ENCODE measurements at places on chromosomes 3 and 15. TPM values are rescaled to one million over a fixed set of nuclear protein-coding genes. Genes with fewer than 3 reads are reported as not detected.

DNA sequence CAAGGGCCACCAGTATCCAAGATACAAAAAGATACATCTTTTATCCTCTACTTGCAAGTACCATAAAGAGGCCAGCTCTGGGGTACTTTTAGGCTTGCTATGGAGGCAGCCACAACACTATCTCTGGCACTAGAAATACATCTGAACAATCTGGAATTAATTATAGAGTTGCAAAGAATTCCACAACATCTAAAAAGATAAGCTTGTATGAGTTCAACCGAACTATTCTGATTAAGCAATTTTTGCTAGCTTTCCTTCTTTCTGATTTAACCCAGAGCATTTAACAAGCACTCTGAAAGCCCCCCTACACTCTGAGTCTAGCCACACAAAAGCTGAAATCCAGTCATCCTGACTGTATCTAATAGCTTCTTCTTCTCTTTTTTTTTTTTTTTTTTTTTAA lies 95.4 kb downstream of the FRMD5 start:
- H3K27ac ChIP-seq, result no peak overlapping the region
- H3K4me3 ChIP-seq, result no peak overlapping the region
- no peaks in the 10 kb centered on the region for H3K27me3 ChIP-seq
- no peaks in the 10 kb centered on the region for H3K36me3 ChIP-seq

DNA sequence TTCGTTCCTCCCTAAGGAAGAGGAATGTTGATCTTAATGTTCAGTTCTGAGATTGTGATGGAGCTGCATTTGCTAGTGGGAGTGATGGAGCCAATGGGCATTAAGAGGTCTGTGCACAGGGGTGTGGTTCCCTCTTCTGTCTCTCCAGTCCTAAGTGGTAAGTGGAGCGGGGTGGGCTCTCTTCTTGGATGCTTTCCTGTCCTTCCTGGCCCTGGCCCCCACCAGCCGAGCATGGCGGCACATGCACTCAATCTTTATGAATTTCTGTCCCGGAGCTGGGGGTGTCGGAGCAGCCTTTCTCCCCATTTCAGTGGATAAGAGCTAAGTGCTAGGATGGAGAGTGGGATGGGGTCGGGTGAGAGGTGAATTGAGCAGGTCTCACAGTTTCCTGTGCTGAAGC lies 37.6 kb upstream of the ADCY5 start:
- no peak overlapping the region for H3K27ac ChIP-seq
- H3K4me3 ChIP-seq, result no peak overlapping the region
- DNase-seq, result no peak

DNA sequence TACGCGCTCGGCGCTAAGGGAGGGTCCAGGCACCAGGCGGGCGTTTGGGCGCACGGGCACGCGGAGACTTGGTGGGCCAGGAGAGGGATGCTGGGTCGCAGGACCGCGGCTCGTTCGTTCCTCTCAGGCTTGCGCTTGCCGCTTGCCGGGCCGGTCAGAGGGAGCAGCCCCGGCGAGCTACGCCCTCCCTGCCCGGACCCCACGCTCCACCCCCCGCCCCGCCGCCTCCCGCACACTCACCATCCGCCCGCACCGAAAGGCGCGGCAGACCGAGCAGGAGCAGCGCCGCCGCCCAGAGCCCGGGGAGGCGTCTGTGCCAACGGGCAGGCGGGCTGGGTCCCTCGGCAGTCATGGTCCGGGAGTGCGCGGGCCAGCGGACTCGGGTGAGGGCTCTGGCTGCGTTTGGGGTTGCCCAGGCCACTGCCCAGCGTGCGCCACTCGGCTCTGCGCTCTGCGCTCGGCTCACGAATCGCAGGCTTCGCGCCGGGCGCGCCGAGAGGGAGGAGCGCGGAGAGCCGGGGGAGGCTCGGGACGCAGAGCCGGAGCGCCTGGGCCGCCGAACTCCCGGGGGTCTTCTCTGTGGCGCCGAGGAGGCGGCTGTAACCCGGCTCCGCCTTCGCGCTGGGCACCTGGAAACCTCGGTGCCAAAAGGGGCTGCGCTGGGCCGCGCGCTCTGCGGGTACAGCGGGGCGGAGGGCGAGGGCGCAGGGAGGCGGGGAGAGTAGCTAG lies at the start of gene SUSD5:
TSS of gene SUSD5 (minus strand) at position 365 of the 729 bp plus-strand sequence. CDS start at position 352, 13 bp downstream.
- peak within 1 kb of the TSS; percentile 42 for H3K4me3 ChIP-seq
- H3K27ac ChIP-seq, result no peak within 1 kb of the TSS
- DNase-seq, result peak; percentile 38
- peaks cover 5% of the 10 kb centered on the region for H3K4me1 ChIP-seq
- H3K36me3 ChIP-seq, result no peaks in the 10 kb centered on the region

GRCh38 chr3:178948546-178948945 lies 123.1 kb downstream of the ZMAT3 start:
- H3K4me1 ChIP-seq, result no peaks in the 10 kb centered on the region

IL17RC gene
- 27.3 TPM for total RNA-seq

DNA sequence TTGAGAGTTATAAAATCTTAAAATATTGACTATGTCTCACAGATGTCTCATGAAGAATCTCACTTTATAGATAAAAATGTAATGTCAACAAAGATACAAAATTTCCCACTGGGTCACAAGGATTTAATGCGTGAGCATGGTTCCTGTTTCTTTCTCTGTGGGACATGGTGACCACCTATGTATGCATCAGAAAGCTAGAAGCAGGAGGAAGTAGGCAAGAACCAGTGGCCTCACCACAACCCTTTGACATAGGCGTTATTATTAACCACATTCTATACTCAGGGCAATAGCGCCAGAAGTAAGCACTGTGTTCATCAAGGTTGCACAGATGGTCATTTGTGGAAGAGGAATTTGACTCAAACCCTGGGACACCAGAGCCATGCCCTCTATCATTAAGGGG lies 11.7 kb upstream of the ADAMTS17 start:
- no peaks in the 10 kb centered on the region for H3K36me3 ChIP-seq
- peaks cover 8% of the 10 kb centered on the region for H3K4me1 ChIP-seq
- H3K27me3 ChIP-seq, result no peaks in the 10 kb centered on the region
- DNase-seq, result no peak
- no peak overlapping the region for H3K4me3 ChIP-seq
- no peak overlapping the region for H3K27ac ChIP-seq

Data from hepatocyte (in vitro differentiated cells).